ENCODE measurements at places on chromosomes 1 and 21. TPM values are rescaled to one million over a fixed set of nuclear protein-coding genes. Genes with fewer than 3 reads are reported as not detected.

Gene SIK1
- total RNA-seq = 68.0 TPM

Gene TSNAX
- total RNA-seq = 43.5 TPM

Gene FAM20B
- total RNA-seq = 34.0 TPM

Gene SPATA45
- total RNA-seq = 0.65 TPM

Gene ARHGEF16
- total RNA-seq = 4.1 TPM

Gene SPRR1A
- not detected for total RNA-seq

Gene CFHR3
- total RNA-seq = not detected

Gene RAD54L
- total RNA-seq = 1.9 TPM

Gene OPN3
- 12.0 TPM for total RNA-seq

Gene LORICRIN
- total RNA-seq = not detected

Gene SPRR2A
- not detected for total RNA-seq

Gene OPRD1
- total RNA-seq = 0.79 TPM

Gene GABRD
- total RNA-seq = not detected

Gene CELF3
- total RNA-seq = not detected

Gene BTF3L4
- total RNA-seq = 51.5 TPM

Gene MRPL24
- 37.4 TPM for total RNA-seq

Gene RYR2
- 0.19 TPM for total RNA-seq
